ENCODE measurements at places on chromosomes 5 and 9.

DNA sequence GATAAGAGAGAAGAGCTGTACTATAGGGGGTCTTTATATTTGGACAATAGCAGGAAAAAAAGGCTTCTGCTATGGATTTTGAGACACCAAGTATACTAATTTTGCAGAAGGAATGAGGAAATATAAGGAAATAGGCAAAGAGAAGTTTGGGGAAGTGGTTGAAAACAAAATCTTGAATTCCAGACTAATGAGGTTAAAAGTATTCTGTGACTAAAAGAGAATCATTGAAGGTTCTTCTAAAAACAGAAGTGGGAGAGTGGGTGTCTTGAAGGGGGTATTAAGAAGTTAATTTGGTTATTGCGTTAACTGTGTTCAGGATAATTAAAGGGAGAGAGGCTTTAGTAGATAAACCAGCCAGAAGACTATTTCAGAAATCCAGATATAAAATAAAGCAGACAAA is 148.7 kb downstream of the RFK start:
- no peak for DNase-seq

DNA sequence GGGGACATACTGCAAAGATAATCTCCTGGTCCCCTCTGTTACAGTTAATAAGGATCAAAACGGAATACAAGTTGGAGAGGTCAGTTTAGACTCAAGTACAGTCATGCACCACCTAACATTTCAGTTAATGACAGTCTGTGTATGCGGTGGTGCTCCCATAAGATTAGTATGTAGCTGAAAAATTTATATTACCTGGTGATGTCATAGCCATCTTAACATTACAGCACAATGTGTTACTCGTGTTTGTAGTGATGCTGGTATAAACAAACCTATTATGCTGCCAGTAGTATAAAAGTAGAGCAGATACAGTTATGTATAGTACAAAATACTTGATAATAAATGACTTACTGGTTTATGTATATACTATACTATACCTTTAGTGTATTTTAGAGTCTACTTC is 207.9 kb downstream of the GDNF start:
- no peak for DNase-seq

GRCh38 chr9:17613758-17614157 is 34.9 kb downstream of the SH3GL2 start:
- no peak for DNase-seq

- no peak for DNase-seq
Measured at GRCh38 chr5:175753536-175754402, 95.9 kb downstream of the HRH2 start.

DNA sequence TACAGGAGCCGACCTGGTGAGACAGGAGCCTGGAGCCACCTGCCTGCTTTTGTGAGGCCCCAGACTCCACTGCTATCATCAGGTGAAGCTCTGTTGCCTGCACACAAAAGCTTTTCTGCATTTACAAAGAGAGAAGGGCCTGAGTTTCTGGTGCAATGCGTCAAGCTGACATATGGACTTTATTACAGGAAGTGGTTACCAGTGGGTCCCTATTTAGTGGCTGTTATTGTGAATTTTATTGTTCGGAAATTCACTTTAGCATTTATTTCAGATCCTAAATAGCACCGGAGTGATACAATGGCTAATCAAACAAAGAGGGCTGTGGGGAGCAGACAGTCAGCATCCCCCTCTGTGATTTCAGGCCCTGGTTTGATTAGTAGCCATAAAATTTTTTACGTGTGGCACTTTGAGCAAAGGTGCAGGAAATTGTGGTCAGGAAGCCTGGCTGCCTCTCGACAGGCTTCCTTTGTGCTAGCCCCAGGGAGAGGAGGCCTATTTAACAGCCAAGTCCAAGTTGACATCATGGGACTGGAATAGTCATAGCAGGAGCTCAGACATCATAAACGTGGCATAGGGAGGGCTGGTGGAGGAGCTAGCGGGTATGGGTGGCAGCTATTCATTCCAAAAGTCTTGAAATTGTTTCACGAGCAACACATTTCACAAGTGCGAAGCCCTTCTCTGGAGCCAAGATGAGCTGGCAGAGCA is 8.4 kb downstream of the TGFBI start:
- peak; percentile 25 for DNase-seq

DNA sequence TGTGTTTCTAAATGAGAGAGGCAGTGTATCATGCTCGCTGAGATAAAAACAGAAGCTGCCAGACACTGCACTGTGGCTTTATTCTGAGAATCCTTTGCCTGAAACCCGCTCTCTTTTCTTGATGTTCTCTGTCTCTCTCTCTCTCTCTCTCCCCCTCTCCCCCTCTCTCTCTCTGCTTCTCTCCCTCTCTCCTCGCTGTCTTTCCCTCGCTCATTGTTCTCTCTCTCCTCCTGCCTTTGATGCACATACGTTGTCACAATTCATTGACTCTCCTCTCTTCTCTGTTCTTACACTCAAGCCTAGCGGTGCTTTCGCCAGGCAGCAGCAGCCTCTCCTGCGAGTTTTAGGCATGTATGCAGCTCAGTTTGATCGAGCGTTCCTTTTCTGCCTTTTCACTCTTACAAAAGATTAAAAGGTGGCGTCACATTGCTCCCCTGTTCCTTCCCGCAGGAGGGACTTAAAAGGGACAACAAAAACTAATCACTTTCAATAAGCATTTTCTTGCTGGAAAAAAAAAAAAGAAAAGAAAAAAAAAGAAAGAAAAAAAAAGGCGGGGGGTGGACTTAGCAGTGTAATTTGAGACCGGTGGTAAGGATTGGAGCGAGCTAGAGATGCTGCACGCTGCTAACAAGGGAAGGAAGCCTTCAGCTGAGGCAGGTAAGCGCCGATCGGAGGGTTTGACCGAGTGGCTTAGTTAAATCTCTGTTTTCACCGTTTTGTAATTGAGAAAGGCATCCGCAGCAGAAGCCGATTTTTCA is 717.9 kb upstream of the WWC1 start:
- no peak for DNase-seq

DNA sequence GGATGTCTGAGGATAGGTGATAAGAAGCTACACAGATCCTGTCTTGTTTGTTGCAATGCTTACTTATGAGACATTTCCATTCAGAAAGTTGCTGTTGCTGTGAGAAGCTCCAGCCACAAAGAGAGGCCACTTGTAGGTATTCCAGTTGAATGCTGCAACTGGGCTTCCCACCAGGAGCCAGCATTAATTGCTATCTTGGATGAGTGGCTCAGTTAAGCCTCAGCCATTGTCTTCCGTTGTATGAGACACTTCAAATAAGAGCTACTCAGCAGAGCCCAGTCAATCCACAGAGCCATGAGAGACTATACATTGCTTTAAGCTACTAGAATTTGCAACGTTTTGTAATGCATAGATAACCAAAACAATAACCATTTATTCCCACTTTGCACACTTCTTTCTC is 104.3 kb upstream of the ARRDC3 start:
- no peak for DNase-seq

DNA sequence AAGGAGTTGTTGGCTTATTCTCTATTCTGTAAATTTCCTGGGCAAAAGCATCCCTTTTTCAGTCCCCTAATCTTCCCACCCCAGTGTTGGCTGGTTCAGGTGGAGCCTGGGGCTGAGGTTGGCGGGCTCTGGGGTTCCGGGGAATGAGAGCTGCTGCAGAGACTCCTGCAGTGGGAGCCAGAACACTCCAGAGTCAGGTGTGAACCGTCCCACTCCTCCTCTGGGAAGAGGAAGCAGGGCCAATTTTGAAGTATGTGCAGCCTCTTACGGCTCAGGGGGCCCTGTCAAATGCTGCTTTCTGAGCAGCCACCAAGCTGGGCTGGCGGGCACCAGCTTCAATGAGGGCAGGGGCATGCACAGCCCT is 42.8 kb downstream of the JADE2 start:
- no peak for DNase-seq

GRCh38 chr5:169350759-169351240 is 49.9 kb upstream of the SLIT3 start:
- DNase-seq = no peak

- DNase-seq = no peak
Measured at GRCh38 chr5:111153945-111154344, 61.8 kb downstream of the WDR36 start.

DNA sequence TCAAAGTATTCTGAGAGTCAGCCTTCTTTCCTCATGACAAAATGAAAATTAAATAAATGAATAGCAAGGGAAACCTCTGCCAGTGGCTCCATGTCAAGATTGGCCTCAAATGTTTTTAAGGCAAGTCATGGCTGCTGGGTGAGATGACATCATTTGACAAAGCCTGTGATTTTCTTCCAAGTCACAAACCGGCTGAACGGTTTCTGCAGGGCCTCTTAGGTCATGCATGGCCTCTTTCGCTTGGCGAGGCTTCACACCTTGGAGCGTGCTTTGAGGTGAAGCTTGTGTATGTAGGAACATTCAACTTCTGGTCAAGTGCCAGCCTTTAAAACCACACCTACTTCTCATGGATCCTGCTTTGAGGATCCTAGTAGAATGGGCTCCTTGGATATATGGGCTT is 161.0 kb upstream of the ZNF618 start:
- no peak for DNase-seq

DNA sequence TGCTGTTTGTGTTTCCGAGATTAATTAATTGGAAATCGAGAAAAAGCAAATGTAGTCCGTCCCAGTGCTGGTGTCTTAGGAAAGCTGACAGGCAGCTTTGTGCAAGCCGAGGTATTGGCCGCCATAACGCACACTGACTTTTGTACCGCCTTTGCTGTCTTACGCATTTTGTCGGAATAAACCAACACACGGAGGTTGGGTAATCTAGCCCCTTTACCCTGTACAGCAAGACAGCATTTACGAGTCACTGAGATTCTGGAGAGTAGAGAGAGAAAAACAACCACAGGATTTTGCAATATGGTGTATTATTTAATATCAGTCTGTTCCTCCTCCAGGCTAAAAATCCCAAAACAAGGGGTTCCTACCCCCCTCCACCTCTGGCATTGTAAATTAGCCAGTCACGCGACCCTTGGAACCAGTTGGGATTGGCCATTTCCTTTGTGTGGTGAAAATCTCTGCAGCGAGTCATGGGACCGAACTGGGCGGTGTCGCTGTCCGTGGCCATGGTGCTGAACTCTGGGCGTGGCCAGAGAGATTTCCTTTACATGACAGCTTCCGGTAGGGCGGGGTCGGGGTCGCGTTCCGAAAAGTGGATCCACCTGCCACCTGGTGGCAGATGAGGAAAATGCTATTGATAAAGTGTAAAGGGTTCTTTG is 10.3 kb upstream of the PCDHB1 start:
- no peak for DNase-seq

DNA sequence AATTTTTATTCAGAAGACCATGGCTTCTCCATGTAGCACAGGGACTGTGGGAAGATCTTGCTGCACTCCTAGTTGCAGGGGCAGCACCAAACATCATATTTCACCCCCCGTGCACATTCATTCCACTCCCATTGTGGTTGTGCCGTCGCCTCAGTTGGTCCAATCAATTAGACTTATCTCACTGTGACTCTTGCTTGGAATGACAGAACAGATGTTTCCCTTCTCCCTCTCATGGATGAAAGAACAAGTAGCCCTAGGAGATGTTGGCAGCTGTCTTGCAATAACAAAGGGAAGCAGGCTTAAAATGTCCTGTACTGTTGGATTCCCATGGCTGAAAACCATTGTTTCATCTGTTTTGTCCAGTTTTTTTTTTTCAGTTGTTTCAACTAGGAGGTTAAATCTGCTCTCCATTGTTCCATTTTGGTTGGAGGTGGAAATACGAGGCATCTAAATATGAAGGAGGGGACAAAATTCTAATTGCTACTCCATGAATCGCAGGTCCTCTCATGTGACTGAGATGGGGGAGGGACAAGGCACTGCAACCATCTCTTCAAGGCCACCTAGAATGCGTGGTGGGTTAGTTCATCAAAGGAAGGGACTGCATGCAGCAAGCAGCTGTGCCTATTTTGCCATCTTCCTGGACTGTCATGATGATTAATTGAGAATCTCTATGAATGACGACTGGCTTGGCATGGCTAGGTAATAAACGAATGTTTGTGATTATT is 214.4 kb downstream of the NSG2 start:
- no peak for DNase-seq

- DNase-seq = no peak
Measured at GRCh38 chr5:142145106-142145900, 36.7 kb downstream of the NDFIP1 start.

DNA sequence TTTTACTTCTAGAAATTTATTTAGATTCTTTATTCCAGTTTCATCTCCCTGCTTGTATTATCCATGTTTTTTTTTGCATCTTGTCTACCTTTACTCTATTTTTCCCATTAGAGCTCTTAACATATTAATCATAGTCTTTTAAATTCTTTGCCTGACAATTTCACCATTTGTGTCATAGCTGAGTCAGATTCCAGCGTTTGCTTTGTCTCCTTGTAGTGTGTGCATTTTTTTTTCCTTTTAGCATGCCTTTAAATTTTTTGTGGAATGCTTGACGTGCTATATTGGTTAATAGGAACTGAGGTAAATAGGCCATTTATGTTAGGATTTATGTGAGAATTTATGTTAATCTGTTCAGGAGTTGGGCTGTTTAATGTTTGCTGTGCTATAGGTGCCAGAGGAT is 41.8 kb upstream of the NFIL3 start:
- DNase-seq = no peak

- DNase-seq = no peak
Measured at GRCh38 chr9:123589361-123590239, 233.6 kb downstream of the CRB2 start.

DNA sequence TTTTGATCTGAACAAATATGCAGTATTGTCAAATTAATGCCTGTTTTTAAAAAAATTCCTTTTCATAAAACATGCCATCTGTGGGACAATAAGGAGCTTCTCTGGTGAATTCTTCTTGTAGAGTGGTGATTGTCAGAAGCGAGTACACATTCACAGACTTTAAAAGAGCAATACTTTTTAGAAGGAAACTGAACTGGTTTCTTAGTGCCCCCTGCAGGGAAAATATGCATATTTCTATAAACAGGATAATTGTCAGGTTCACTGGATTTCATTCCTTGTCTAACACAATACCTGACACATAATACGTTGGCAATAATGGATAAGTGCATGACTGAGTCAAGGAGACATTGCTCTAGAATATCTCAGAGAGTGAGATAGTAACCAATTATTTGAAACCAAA is 133.7 kb downstream of the KIF4B start:
- no peak for DNase-seq

DNA sequence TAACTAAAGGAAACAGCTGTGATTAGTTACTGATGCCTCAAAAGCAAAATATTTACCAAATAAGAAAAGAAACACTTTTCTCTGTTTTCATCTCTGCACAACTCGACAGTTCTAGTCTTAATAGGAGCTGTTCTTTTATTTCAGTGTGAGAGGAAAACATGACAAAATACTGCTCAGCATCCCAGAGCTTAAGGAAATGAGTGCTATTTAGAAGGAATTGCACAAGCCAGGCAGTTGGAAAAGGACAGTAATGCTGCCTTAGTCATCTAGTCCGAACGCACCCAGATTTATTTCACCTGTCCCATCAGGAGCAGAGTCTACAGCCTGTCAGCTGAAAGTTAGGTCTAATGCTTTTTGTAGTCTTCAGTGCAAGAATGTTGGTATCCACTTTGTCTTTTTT is 12.3 kb downstream of the ZCCHC9 start:
- no peak for DNase-seq

DNA sequence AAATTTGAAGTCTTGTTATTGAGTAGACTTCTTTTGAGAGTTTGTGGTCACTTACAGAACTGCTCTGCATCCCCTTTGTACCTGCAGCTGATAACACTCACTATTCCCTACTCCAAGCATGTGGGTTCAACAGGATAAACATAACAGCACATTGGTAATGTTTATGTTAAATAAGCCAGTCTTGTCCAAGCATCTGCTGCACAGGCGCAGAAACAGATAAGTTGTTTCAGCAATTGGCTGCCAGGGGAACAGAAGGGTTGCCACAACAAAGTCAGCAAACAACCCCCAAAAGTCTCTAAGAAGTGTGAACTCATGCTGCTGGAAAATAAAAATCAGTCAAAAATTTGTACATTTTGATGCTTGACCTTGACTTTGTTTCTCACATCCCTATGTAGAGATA is 174.6 kb downstream of the GDNF start:
- DNase-seq = no peak

Data from SIG-M5 (cell line).